Sigmoid colon (tissue), 7 donors: ENCODE measurements at places on chromosomes 13 and 19. TPM values are rescaled to one million over a fixed set of nuclear protein-coding genes. Genes with fewer than 3 reads are reported as not detected.
A peak's percentile ranks its signal among the peaks of the same experiment; 100 is the strongest.

GNG7 gene
- 2.6 TPM for total RNA-seq

DNA sequence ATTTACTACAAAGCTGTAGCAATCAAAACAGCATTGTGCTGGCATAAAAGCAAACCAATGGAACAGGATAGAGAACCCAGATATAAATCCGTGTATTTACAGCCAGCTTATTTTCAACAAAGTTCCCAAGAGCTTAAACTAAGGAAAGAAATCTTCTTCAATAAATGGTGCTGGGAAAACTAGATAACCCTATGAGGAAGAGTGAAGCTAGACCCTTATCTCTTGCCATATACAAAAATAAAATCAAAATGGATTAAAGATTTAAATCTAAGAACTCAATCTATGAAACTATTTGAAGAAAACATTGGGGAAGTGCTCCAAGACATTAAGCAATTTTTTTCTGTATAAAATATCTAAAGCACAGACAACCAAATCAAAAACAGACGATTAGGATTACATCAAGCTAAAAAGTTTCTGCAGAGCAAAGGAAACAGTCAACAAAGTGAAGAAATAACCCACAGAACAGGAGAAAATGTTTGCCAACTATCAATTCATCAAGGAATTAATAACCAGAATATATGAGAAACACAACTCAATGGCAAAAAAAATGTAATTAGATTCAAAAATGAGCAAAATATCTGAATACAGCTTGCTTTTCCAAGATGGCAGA, 480.7 kb downstream of the LMO7 start:
- H3K27ac ChIP-seq: no peak overlapping the region
- H3K36me3 ChIP-seq: no peaks in the 10 kb centered on the region
- H3K27me3 ChIP-seq: no peaks in the 10 kb centered on the region
- no peak overlapping the region for H3K4me3 ChIP-seq

OR4F17 gene
- not detected for total RNA-seq

- no peak overlapping the region for H3K4me3 ChIP-seq
- peak overlapping the region; percentile 88 for H3K27ac ChIP-seq
- H3K27me3 ChIP-seq: no peaks in the 10 kb centered on the region
- no peak for DNase-seq
Measured at GRCh38 chr13:110319774-110320509, 12.9 kb downstream of the COL4A2 start.

DNA sequence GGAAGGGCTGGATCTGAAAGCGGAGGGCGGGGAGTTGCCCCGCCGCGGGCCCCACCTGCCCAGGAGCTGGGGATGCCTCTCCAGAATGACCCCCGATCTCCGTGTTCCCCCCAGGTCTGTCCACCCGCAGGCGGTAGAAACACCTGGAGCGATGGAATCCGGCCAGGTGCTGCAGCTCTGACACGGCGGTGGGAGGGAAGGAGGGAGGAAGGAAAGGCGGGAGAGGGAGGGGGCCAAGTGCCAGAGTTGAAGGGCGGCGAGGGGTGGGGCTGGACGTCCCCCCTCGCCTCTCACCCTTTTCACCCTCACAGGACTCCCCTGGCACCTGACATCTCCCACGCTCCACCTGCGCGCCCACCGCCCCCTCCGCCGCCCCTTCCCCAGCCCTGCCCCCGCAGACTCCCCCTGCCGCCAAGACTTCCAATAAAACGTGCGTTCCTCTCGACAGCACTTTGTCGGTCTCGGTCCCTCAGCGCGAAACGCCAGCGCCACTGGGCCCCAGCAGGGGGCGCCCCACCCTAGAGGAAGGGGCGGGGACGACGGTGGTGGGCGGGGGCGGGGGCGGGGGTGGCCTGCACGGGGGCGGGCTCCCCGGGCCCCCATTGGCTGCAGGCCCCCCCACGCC, 337 bp upstream of the FXYD7 start:
- H3K27ac ChIP-seq: no peak overlapping the region
- peaks cover 43% of the 10 kb centered on the region for H3K4me1 ChIP-seq
- H3K36me3 ChIP-seq: no peaks in the 10 kb centered on the region
- no peak for DNase-seq
- no peak overlapping the region for H3K4me3 ChIP-seq
- peaks cover 77% of the 10 kb centered on the region for H3K27me3 ChIP-seq

FFAR3 gene
- 1.6 TPM for total RNA-seq

- H3K27ac ChIP-seq: no peak overlapping the region
- no peak for DNase-seq
- no peaks in the 10 kb centered on the region for H3K4me1 ChIP-seq
Measured at GRCh38 chr13:77510156-77510555, 25.4 kb upstream of the SCEL start.

CEACAM20 gene
- total RNA-seq: not detected

GRCh38 chr13:31009166-31009565, 76.7 kb downstream of the TEX26 start:
- no peak overlapping the region for H3K27ac ChIP-seq
- no peak for DNase-seq
- H3K4me3 ChIP-seq: no peak overlapping the region

DNA sequence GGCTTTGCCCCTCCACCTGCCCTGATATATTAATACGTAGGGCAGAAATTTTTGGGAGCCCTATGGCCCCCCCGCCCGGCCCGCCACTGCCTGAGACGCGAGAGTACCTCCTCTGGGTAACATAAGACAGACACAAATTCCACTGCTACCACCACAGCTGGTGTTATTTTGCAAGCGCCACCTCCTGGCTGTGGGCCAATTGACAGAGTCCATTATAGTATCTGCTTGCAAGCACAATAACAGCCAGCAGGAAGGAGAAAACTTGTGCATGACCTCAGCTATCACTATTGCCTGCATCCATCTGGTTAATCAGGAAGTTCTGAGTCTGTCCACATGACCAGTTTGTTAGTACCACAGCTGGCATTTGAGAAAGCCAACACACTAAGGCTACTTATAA, 25.3 kb upstream of the OR10H2 start:
- no peak overlapping the region for H3K4me3 ChIP-seq
- no peaks in the 10 kb centered on the region for H3K4me1 ChIP-seq
- peak overlapping the region; percentile 69 for H3K27ac ChIP-seq
- DNase-seq: peak; percentile 93

TUBGCP3 gene
- total RNA-seq: 23.8 TPM

LRRC63 gene
- not detected for total RNA-seq

- H3K27me3 ChIP-seq: no peaks in the 10 kb centered on the region
- H3K27ac ChIP-seq: no peak overlapping the region
- H3K36me3 ChIP-seq: no peaks in the 10 kb centered on the region
Measured at GRCh38 chr13:106115081-106115480, 420.4 kb downstream of the EFNB2 start.

- no peak for DNase-seq
- H3K27ac ChIP-seq: no peak overlapping the region
- no peaks in the 10 kb centered on the region for H3K4me1 ChIP-seq
- H3K27me3 ChIP-seq: no peaks in the 10 kb centered on the region
- no peak overlapping the region for H3K4me3 ChIP-seq
Measured at GRCh38 chr13:99639126-99639525, 137.9 kb downstream of the TM9SF2 start.

GRCh38 chr19:42175952-42176648, 41.4 kb downstream of the DEDD2 start:
- no peak for DNase-seq
- H3K36me3 ChIP-seq: no peaks in the 10 kb centered on the region
- peak overlapping the region; percentile 53 for H3K4me3 ChIP-seq
- H3K4me1 ChIP-seq: peaks cover 12% of the 10 kb centered on the region
- peaks cover 22% of the 10 kb centered on the region for H3K27me3 ChIP-seq
- peak overlapping the region; percentile 47 for H3K27ac ChIP-seq

- no peak overlapping the region for H3K4me3 ChIP-seq
- no peaks in the 10 kb centered on the region for H3K27me3 ChIP-seq
- H3K27ac ChIP-seq: no peak overlapping the region
- H3K4me1 ChIP-seq: peaks cover 12% of the 10 kb centered on the region
Measured at GRCh38 chr13:94859278-94859691, 146.9 kb upstream of the SOX21 start.

DNA sequence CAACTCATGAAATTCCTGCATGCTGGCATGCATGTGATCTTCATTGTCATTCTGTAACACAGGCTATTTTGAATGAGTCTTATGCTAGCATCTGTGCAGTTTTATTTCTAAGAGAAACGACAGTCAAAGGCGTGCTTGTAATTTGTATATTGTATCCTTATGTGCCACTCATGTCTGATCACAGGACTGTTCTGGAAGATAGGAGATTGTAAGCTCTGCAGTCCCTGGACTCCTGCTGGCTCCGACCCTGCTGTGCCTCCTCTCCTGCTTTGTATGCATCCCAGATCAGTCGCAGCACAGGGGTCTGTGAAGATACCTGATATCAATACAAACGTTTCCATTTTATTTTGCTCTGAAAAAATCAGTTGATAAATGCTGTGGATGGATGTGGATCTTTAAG, 653.1 kb downstream of the LIG4 start:
- no peaks in the 10 kb centered on the region for H3K27me3 ChIP-seq
- H3K4me1 ChIP-seq: no peaks in the 10 kb centered on the region
- no peak overlapping the region for H3K27ac ChIP-seq
- no peak overlapping the region for H3K4me3 ChIP-seq
- DNase-seq: no peak

TPTE2 gene
- total RNA-seq: not detected

GRCh38 chr13:73235385-73235784, 176.6 kb downstream of the KLF5 start:
- H3K4me3 ChIP-seq: no peak overlapping the region
- no peaks in the 10 kb centered on the region for H3K36me3 ChIP-seq
- H3K27ac ChIP-seq: no peak overlapping the region
- no peaks in the 10 kb centered on the region for H3K4me1 ChIP-seq
- no peak for DNase-seq

LILRB2 gene
- 2.5 TPM for total RNA-seq

TMEM150B gene
- 6.1 TPM for total RNA-seq

ZNF627 gene
- 13.8 TPM for total RNA-seq

PROZ gene
- total RNA-seq: not detected

- H3K4me3 ChIP-seq: no peak overlapping the region
- H3K4me1 ChIP-seq: no peaks in the 10 kb centered on the region
- H3K36me3 ChIP-seq: no peaks in the 10 kb centered on the region
- DNase-seq: no peak
Measured at GRCh38 chr19:19459707-19460251, 54.3 kb downstream of the GATAD2A start.

MADCAM1 gene
- not detected for total RNA-seq

DNA sequence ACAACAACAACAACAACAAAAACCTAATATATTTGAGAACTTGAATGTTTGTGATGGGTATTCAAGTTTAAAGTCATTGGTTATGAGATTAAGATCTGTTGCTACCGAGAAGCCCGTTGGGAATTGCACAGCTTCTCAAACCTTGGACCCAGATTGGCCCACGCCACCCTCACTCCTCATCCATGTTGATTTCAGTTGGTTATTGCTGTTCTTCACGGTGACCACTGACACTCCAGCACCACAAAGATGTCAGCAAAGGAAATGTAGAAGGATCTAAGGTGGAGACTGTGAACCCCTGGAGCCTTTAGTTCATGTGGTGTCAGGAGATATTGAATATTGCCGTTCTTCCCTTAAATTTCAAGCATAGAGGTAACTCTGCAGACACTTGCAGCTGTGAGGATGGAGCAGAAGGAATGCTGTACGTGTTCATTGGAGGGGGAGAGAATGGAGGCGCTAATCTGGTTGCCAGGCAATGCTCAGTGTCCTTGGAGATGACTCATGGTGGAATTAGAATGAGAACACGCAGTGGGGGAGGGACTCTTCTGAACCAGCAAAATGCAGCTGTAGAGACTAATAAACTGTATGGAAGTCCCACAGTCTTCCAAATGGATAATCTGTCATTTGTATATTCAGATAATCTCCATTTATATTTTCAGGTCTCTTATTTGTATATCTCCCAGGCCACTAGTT, 20.8 kb upstream of the ZNF835 start:
- no peak overlapping the region for H3K4me3 ChIP-seq
- H3K27me3 ChIP-seq: no peaks in the 10 kb centered on the region
- H3K4me1 ChIP-seq: no peaks in the 10 kb centered on the region
- no peaks in the 10 kb centered on the region for H3K36me3 ChIP-seq

KCNN1 gene
- not detected for total RNA-seq

DNA sequence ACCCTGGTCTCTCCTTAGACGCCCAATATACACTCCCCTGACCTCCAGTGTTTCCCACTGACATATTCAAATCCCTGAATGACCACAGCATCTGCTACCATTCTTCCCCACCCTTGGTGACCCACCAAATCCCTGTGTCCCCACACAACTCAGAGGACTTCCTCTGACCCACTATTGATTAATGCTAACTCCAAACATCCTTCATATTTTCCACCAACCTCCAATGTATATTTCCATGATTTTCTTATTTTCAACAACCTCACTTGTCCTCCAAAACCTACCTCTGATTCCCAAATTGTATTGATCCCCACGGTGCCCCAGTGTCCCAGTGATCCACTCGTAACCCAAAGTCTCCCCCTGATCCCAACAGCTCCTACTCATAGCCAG, 526 bp upstream of the DMWD start:
- H3K36me3 ChIP-seq: peaks cover 13% of the 10 kb centered on the region
- peak overlapping the region; percentile 91 for H3K27ac ChIP-seq
- H3K4me3 ChIP-seq: no peak overlapping the region
- no peaks in the 10 kb centered on the region for H3K27me3 ChIP-seq
- DNase-seq: no peak
- H3K4me1 ChIP-seq: peaks cover 18% of the 10 kb centered on the region

- no peaks in the 10 kb centered on the region for H3K36me3 ChIP-seq
- H3K4me1 ChIP-seq: no peaks in the 10 kb centered on the region
- H3K27ac ChIP-seq: no peak overlapping the region
- DNase-seq: no peak
- H3K27me3 ChIP-seq: no peaks in the 10 kb centered on the region
Measured at GRCh38 chr13:36114233-36114632, 16.9 kb downstream of the DCLK1 start.

SLC6A16 gene
- 1.1 TPM for total RNA-seq

CLEC17A gene
- not detected for total RNA-seq

DNA sequence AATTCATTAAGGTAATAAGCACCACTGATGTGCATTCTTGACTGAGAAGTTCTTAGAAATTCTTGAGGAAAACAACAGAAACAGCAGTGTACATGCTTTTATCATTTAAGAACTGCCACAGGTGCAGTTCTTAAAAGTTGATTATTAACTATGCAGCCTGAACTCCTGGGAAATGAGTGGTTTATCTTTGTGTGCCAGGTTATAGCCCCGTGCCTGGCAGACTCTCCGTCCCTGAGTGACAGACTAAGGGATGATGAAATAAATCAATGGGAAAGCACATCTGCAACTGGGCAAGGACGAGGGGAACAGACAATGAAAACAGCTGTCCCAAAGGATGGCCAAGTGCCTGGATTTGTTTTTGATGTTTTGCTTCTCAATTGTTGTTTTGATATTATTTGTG, 84.4 kb upstream of the SPATA13 start:
- no peaks in the 10 kb centered on the region for H3K36me3 ChIP-seq
- no peaks in the 10 kb centered on the region for H3K27me3 ChIP-seq
- no peak overlapping the region for H3K27ac ChIP-seq
- H3K4me3 ChIP-seq: no peak overlapping the region
- H3K4me1 ChIP-seq: peaks cover 36% of the 10 kb centered on the region

SYNE4 gene
- total RNA-seq: 0.81 TPM
